ENCODE measurements at places on chromosomes 3 and 15.
A peak's percentile ranks its signal among the peaks of the same experiment; 100 is the strongest.

- DNase-seq, result no peak
These were observed 37.5 kb upstream of the FSTL1 start for GRCh38 chr3:120488296-120488695.

GRCh38 chr15:48627260-48627940 lies 18.1 kb downstream of the FBN1 start:
- DNase-seq, result no peak

GRCh38 chr3:126256251-126256650 lies 75.9 kb upstream of the ALDH1L1 start:
- DNase-seq, result no peak

GRCh38 chr3:51938780-51939425 lies 2.8 kb downstream of the RRP9 start:
- no peak for DNase-seq

- no peak for DNase-seq
These were observed 467.9 kb downstream of the SOX2 start for GRCh38 chr3:182179631-182180030.

DNA sequence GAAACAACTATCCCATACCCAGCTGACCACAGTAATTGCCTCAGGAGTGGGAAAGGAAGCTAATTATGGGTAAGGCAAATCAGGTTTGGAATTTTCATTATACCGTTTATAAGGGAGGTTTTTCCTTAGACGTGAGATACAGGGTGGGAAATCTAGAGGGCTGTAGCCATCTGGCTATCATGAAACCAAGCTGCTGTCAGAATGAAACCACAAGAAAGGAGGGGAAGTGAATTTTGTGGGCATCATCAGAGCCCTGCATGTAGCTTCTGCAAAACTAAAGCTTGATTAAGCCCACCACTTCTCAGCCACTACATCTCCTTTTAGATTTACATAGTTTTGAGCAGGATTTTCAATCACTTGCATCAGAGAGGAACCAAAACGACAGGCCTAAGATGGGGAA lies 893.5 kb downstream of the TUSC7 start:
- no peak for DNase-seq

GRCh38 chr3:186988806-186989205 lies 58.5 kb downstream of the ST6GAL1 start:
- DNase-seq, result no peak

- DNase-seq, result no peak
These were observed 97.2 kb downstream of the CLDN1 start for GRCh38 chr3:190224863-190225692.

GRCh38 chr15:31352339-31352751 lies 25.7 kb downstream of the KLF13 start:
- peak; percentile 39 for DNase-seq

GRCh38 chr3:172506094-172506493 lies 17.1 kb downstream of the TNFSF10 start:
- no peak for DNase-seq

GRCh38 chr15:44194323-44195150 lies 534 bp downstream of the FRMD5 start:
- DNase-seq, result peak; percentile 20

- DNase-seq, result no peak
These were observed 82.0 kb downstream of the LIPC start for GRCh38 chr15:58513726-58514336.

DNA sequence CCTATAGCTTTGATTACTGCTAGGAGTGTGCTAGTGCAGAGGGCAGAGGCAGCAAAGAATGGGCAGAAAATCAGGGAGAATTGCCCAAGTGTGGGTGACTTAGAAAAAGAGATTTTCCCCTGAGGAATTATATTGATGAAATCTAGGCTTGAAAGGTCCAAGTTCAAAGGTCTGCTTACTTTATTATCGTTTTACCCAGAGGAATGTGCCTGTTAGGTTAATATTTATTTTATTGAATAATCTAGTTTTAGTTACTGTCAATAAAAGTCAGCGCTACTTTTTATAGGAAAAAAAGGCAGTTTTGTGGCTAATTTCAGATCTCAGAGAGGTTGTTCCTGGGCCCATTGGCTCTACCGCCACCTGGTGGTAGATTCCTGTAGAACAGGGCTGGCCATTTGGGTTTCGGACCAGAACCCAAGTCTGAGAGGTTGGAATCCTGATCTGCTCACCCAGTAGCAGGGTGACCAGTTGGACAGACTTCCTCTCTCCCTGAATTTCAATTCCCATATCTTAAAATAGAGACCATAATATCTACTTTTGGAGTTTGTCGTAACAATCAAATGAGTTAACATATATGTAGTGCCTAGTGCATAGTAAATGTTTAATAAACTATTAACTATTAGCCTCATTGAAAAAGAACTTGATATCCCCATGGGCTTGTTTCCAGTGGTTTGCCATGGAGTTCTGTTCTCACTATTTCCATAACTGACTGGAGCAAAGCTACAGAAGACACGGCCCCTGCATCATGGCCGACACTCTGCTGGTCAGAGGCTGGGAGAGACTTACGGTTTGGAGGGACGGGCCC lies 62.7 kb upstream of the ZNF148 start:
- DNase-seq, result peak; percentile 45

- no peak for DNase-seq
These were observed 191.4 kb upstream of the LRIG1 start for GRCh38 chr3:66692042-66692765.

DNA sequence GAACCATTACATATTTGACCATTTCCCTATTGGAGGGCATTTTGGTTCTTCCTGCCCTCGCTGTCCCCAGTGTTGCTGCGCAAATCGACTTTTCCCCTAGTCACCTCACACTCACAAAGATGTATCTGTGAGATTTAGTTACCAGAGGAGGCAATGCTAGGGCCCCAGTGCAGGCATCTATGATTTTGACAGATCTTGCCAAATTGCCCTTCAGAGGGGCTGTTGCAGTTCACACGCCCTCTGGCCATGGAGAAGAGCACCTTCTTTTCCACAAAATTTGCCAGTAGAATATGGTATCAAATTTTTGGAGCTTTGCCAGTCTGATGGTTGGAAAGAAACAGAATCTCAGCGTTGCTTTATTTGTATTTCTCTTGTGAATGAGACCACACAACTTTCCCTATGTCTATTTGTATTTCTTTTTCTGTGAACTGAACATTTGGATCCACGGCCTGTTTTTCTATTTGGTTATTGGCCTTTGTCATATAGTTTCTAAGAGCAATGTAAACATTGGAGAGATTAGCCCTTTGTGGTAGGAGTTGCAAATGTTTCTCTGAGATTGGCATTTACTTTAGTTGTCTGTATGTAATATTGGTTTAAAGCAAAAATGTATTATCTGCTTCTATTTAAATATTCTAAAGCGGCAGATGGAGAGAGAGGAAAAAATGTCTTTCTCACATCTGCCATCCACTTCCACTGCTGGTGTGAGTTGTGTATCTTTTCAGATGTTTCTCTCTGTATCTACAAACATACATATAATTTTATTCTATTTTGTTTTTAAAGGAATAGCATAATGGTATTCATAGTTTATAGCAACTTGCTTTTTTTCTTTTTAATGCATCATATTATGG lies 66.1 kb downstream of the DNASE1L3 start:
- no peak for DNase-seq

DNA sequence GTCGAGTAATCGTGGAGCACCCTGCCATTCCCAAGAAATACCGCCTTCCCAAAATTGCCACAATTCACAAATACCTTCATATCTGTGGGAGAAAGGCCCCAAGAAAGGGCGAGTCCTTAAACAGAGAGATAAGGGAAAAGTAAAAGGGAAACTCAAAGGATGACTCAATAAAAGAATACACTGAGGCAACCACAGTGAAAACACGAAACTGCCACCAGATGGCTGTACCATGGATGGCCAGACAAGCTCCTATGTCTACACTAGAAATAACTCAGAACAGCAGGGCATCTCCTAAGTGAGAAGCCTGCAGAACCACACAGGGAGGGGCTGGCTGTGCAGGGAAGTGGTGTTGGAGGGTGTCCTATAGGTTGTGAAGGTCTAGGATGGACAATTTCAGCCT lies 25.0 kb downstream of the SRGAP3 start:
- DNase-seq, result no peak

- no peak for DNase-seq
These were observed 306.8 kb downstream of the NTRK3 start for GRCh38 chr15:87949575-87950223.

DNA sequence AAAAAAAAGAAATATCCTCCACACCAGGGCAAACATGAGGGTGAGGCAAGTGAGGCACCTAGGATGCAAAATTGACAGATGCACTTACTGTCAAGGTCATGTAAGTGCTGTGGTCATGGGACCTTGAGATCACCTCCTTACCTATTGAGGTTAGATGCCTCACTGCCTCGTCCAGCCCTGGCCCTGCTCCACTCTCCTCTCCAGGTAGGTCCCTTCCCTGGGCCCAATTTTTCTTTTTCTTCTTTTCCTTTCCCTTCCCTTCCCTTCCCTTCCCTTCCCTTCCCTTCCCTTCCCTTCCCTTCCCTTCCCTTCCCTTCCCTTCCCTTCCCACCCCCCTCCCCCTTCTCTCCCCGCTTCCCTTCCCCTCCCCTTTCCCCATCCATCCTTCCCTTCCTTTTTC lies 71.1 kb upstream of the DLG1 start:
- DNase-seq, result no peak

GRCh38 chr15:99564221-99565048 lies 1.3 kb upstream of the MEF2A start:
- no peak for DNase-seq

DNA sequence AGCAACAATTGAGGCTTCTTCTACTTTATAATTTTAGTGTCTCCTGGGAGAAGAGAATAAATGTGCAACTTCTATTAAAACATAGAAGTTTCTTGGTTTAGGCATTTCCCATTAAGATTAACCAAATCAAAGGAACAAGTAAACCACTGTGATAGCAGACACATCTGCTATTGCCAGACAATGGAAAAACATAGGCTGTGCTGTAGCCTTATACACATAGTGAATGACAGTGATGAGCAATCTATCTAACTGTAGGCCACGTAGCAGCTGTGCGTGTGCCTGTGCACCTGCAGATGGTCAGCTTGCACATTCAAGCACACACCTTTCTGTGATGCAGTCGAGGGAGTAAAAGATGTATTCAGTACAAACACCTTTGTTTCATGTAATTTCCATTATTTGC lies 32.7 kb downstream of the GNB4 start:
- no peak for DNase-seq

DNA sequence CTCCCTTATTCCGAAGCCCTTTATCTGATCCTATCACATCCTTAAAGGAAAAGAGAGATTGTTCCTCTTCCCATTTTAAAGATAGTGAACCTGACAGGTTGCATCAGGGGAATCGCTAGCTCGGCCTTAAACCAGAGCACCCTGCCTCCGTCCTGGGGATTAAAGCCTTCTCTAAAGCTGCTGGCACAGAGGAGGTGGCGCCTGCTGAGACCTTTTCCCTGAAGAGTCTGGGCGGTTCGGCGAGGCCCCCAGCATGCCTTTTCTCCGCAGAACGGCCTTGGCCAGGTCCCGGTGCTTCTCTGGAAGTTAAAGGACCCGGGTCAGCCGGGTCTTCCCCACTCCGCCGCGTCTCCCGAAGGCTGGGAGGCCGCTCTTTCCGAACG lies 593 bp downstream of the FAM219B start:
- no peak for DNase-seq

All from CD4-positive, alpha-beta memory T cell (primary cell).